Pulmonary artery endothelial cell (primary cell): ENCODE measurements at places on chromosomes 5 and 9. TPM values are rescaled to one million over a fixed set of nuclear protein-coding genes. Genes with fewer than 3 reads are reported as not detected.

RNF208 gene
- total RNA-seq, result 0.07 and 0.33 TPM in 2 replicates

ABLIM3 gene
- total RNA-seq, result 18.8 and 21.3 TPM in 2 replicates

NOXA1 gene
- total RNA-seq, result 0.11 and 0.66 TPM in 2 replicates

PRXL2C gene
- total RNA-seq, result 22.9 and 25.1 TPM in 2 replicates

OR13C9 gene
- not detected in 2 replicates for total RNA-seq

EPB41L4B gene
- 0.42 and 0.92 TPM in 2 replicates for total RNA-seq

FGD3 gene
- total RNA-seq, result not detected in 2 replicates

TMEM252 gene
- total RNA-seq, result not detected in 2 replicates

RANBP3L gene
- total RNA-seq, result not detected in 2 replicates

CER1 gene
- total RNA-seq, result not detected in 2 replicates

PCDHA12 gene
- total RNA-seq, result 0.07 TPM in 1 of 2 replicates, not detected in the other

ELAVL2 gene
- total RNA-seq, result 0.07 TPM in 1 of 2 replicates, not detected in the other

RASGRF2 gene
- total RNA-seq, result 6.9 and 9.4 TPM in 2 replicates

C5orf22 gene
- total RNA-seq, result 16.5 and 21.3 TPM in 2 replicates
